ENCODE measurements at places on chromosomes 1 and 21.
A peak's percentile ranks its signal among the peaks of the same experiment; 100 is the strongest.

DNA sequence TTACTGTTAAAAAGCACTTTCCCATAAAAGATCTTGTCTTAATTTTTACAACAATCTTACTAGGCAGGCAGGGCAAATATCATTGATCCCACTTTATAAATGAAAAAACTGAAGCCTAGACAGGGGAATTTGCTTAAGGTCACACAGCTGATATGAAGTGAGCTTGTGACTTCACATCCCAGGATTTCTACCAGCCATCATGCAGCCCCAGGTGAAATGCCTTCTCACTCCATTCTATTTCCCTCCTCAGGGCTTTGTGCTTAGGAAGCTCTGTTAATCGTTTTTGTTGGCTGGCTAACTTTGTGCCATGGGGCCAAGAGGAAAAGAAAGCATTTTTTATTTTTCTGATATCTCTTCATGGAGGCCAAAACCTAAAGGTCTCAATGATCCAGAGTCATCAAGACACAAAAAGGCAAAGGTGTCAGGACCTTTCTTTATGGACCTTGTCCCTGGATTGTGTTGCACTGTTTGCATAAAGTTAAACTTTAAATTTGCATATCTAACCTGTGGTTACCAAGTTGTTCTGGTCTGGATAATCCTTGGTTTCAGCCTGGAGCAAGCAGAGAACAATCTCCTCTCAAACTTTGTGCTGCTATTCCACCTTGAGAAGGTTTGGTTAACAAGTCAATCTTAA is 44.8 kb upstream of the ZNF326 start:
- no peak for DNase-seq

DNA sequence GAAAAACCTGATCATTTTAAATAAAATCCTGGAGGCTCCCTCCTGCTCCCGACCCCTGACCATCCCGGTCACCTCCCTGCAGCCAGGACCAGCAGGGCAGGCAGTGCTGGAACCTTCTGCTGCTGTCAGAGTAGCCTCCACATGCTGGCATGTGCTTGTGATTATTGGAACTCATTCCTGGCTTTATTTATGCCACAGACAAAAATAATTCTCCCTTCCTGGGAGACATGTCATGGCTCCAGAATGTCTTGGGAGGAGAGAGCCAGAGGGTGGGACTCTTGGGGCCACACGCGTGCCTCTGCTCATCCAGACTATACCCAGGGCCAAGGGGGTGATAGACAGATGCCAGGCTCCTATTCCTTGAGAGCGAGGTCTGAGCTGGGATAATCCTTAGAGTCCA is 183.6 kb upstream of the RAB4A start:
- DNase-seq, result no peak

- peak; percentile 77 for DNase-seq
Measured at GRCh38 chr1:172002725-172003345, 161.5 kb downstream of the DNM3 start.

GRCh38 chr1:183656355-183656754 is 3.2 kb upstream of the APOBEC4 start:
- DNase-seq, result no peak

- DNase-seq, result peak; percentile 90
Measured at GRCh38 chr1:35568975-35569395, 4.1 kb upstream of the TFAP2E start.

GRCh38 chr1:20210736-20211460 is 24.6 kb upstream of the PLA2G2C start:
- DNase-seq, result no peak

DNA sequence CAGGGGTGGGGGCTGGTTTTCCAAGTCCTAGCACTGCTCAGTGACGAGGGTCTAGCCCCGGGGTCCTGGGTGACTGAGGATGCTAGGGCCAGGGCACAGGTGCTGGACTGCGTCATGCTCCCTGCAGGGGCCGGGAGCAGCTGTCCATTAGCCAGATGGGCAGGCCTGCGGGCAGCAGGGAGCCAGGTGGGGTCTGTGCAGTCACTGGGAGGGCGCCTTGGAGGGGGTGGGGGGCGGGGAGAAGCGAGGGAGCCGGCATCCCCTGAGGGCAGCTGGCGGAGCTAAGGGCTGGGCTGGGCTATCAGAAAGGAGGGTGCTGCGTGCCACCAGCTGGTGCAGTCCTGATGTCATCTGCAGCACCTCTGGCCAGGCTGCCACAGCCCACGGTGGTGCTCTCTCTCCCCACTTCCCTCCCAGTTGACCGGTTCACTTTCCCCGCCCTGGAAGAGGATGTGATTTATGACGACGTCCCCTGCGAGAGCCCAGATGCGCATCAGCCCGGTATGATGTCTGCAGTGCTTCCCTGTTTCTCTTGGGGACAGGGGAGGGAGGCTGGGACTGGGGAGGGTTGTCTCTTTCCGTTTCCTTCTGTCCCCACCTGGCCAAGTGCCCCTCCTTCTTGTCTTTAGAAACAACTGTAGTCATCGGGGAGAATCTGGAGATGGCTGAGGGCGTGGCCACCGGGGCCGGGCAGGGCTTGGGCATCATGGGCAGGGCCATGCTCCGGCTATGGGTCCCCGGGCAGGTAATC is 63.8 kb downstream of the ARHGEF10L start:
- DNase-seq, result no peak

GRCh38 chr1:179818743-179819173 is 58.8 kb downstream of the TOR1AIP2 start:
- peak; percentile 23 for DNase-seq
